RWPE2 (cell line): ENCODE measurements at places on chromosomes 1 and 21.

GRCh38 chr21:16323596-16323995 lies 593.8 kb downstream of the USP25 start:
- DNase-seq: no peak

DNA sequence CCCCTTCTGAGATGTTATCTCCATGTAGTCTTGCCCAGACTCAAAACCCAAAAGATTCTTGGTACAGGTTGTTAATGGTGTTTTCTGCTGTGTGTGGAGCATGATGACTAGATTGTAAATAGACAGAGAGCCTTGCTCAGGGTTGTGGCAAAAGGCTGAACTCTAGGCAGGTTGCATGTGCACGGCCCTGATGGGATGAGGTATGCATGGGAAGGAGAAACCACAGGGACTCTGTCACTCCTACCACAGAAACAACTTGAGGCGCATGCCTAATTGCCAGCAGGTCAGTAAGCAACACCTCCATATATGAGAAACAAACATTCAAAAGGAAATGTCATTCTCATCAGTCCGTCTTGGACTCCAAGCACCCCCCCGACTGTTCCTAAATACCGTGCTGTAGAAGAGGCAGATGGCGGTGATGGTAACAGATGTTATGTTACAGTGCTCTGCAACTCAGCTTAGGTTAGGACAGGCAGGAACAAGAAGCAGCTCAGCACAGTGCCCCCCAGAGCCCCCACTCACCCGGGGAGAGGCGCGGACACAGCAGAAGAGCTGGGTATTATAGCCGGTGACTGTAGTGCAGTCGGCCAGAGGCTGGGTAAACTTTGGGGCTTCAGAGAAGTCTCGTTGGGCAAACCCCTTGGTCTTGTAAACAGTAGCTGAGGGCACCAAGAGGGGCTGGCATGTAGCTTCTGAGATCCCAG lies 10.9 kb downstream of the MYBPHL start:
- no peak for DNase-seq

GRCh38 chr1:165773324-165773965 lies 4.8 kb upstream of the TMCO1 start:
- peak; percentile 66 for DNase-seq

- DNase-seq: no peak
Measured at GRCh38 chr1:78420181-78420580, 70.6 kb upstream of the PTGFR start.

GRCh38 chr1:3590951-3591865 lies 20.1 kb downstream of the MEGF6 start:
- DNase-seq: no peak

GRCh38 chr1:198656500-198656932 lies 17.7 kb downstream of the PTPRC start:
- DNase-seq: no peak

- no peak for DNase-seq
Measured at GRCh38 chr1:188386666-188387065, 1557.9 kb downstream of the PLA2G4A start.

GRCh38 chr21:26112127-26112742 lies 58.3 kb downstream of the APP start:
- no peak for DNase-seq

DNA sequence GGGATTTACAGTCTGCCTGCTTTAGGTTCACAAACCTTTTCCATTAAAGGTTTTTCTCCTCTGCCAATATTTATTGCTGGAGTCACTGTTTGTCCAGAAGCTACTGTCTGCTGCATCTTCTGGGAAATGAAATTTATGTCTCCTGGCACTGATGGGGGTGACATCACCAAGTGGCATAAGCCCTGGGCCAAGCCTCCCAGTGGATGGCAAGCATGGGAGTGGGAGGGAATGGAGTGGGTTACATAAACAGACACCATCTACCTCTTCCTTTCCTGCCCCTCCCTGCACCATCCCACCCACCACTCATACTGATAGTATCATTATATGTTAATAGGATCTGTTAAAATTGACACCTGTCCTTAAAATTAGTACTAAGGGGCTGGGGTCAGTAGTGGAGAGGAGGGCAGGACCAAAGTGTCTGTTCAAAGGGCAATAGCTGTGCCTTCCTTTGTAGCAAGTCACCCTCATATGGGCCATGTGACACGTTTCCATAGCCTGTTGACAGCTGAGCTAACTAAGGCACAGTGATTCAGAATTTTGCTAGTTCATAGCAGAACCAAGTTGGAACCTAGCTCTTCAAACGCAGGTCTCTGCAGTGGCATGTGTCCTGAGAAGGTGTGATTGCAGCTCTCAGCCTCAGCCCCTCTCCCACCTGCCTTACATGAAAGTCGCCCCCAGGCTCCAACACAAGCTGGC lies 71.0 kb downstream of the MAB21L3 start:
- DNase-seq: no peak

- no peak for DNase-seq
Measured at GRCh38 chr1:3369446-3370076, 84.9 kb upstream of the ARHGEF16 start.

- no peak for DNase-seq
Measured at GRCh38 chr1:10606064-10606463, 131.3 kb downstream of the PEX14 start.

DNA sequence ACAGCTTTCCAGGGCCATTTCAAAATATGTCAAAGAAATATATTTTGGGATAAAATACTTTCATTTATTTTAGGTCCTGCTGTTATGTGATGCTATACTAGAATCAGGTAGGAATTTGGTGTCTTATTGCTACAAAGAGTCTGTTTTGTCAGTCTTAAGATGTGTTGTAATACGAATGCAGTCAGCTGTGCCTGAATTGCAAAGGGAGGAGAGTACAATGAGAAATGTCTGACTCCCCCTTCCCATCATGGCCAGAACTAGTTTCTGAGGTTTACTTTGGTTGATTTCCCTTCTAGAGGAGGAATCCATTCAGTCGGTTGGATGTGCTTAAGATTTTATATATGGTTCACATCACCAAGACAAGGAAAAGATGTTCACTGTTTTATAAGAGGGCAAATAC lies 75.7 kb upstream of the TNFSF18 start:
- DNase-seq: no peak

DNA sequence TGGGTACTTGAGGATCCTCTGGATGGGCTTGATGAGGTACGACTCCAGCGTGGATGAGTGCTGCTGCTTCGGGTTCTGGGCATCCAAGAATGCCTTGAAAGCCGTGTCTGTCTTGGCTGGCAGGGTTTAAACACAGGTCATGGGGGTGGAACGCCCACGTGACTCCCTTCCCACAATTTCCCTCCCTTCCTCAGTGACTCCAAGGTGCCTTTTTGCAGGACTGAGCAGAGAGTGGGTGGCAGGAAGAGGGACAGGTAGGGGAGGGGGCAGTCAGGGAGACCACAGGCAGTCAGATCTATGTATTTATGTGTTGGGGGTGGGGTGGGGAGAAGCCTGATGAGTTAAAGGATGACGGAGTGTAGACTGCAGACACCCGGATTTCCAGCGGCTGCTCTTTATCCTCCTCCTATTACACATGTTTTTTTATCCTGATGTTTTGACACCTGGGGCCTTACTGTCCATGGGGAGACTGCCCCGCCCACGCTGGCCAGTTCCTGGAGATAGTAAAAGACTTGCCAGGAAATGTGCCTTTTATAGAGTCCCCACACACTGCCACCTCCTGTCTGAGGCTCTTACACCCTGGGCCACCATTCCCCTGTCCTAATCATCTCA lies 103.2 kb upstream of the KRTAP19-8 start:
- no peak for DNase-seq

- DNase-seq: peak; percentile 15
Measured at GRCh38 chr1:30415171-30415940, 308.0 kb downstream of the MATN1 start.

DNA sequence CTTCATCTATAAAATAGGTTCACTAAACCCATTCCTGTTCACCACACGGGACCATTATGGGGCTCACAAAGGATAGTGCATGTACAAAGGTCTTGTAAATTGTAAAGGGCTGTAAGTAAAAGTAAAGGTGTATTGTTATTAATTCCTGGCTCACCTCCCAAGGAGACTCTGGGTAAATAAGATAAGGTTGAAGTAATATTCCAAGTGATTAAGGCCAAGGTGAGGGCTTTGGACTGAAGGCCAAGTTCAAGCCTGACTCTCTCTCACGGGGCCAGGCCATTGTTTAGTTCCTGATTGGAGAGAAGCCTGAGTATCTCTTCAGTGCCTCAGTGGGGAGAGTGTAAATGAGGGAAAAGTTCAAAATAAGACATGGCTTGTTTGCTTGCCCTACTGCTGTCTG lies 19.5 kb upstream of the ZFYVE9 start:
- DNase-seq: no peak

DNA sequence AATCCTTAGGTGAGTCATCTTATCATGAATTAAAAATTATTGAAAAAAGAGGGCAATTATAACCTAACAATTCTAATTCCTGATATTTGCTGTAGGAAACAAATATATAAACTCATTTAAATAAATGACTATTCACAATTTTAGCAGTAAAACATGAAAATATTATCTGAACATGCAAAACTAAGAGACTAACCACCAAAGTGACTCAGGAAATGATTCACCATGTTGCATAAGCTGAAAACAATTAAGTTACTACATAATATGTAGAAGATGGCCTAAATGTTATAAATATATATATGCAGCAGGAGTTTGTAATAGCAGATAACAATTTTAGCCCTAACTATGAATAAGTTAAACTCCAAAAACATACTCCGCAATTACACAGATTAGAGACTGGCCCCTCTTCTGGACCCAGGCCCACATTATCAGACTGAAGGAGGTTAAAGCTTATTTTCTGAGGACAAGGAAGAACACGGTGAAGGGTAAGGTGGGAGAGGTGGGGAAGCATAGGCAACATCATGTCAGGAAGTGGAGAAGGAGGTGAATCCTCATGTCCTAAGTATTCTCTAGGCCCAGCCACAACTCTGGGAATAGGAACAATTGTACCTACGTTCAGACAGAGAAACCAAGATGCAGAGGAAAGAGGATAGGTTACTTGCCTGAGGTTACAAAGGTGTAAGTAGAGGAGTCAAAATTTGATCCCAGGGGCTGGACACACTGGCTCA lies 15.6 kb upstream of the AIM2 start:
- no peak for DNase-seq

GRCh38 chr1:11951901-11952300 lies 17.4 kb downstream of the PLOD1 start:
- no peak for DNase-seq

GRCh38 chr1:55786396-55786795 lies 571.2 kb upstream of the USP24 start:
- no peak for DNase-seq

DNA sequence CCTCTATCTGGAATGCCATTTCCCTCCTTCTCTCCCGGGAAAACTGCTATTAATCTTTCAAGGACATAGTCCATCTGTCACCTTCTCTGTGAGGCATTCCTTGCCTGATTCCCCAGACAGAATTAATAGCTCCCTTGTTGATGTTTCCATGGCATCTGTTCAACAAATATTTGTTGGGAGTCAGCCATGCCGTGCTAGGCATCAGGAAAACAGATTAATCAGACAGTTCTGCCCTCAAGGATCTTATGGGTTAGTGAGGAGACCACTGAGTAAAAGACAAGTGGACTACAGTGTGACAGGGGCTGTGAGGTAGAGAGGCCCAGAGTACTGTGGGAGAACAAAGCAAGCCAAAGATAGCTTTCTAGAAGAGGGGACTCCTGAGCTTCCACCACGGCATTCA lies 11.4 kb upstream of the MAGOH start:
- DNase-seq: no peak

- no peak for DNase-seq
Measured at GRCh38 chr1:182851825-182852224, 12.7 kb downstream of the DHX9 start.

DNA sequence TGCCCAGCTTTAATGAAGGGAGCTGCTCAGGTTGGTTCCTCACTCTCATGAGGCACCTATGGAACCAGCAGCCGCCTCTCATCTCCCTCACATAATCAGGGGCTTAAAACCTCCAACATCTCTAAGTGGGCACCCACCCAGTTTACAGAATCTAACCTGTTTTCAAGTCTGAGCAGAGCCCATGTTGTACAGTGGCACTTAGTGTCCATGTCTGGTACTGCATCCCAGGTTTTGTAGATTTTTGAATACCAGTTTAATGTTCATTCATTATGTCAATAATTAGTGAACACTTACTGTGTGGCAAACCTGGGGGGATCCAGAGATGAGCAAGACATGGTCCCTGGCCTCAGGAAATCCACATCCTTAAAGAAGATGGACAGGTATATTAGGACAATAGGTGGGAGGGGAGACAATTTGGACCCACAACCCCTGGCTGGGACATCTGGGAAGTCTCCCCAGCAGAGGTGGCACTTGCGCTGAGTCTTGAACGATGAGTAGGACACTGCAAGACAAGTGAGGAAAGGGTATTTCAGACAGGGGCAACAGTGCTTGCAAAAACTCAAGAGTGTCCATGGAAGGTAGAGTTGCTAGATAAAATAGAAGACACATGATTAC lies 83.3 kb downstream of the LACTBL1 start:
- no peak for DNase-seq

- DNase-seq: no peak
Measured at GRCh38 chr1:226977643-226978431, 37.7 kb downstream of the COQ8A start.

- no peak for DNase-seq
Measured at GRCh38 chr1:91402023-91402422, 2.6 kb downstream of the HFM1 start.

DNA sequence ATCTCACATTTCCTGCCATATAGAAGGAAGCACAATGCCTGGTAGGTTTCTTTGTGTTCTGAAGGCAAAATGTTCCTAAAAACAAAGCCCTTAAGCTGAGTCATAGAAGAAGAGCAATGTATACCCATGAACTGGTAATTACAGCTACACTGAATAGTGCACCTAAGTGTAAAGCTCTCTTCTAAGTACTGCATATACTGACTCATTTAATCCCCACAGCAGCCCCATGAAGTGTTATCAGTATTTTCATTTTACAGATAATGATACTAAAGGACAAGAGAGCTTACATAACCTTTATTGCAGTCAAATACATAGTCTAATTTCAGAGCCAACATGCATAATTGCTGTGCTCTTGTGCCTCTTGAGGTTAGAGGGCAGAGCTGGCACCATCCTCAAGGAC lies 239.9 kb downstream of the DPYD start:
- no peak for DNase-seq

GRCh38 chr1:57017717-57018116 lies 51.9 kb upstream of the C8B start:
- DNase-seq: no peak

GRCh38 chr21:27513016-27513415 lies 546.1 kb upstream of the ADAMTS5 start:
- DNase-seq: no peak

DNA sequence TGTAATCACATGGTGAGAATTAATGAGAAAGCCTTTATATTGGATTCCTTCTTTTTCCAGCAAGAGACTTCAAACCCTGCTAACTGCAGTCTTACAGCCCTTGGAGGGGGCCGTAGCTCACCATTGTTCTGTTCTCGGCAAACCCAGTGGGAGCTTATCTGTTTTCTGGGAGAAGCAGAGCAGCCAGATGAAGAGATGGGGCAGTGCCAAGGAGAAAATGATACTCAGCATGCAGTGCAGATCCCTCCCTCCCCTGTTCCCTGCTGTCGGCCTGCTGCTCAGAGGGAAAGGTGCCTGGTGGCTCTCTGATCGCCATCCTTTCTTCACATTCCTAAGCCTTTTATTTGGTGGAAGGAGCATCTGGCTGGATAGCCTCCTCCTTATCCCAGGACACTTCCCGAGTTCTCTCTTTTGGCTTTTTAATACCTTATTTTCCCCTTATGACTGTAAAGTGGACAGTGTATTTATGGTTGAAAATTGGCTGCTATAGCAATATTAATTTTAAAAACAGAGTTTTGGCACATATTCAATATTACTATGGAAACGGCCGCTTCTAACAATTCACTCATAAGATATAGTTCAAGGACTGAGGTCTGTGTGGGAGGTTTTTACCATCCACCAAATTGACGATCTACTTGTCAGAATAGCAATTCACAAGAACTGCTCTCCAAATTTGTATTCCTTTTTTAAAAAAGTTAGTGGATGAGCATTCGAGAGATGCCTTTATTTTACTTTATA lies 203.4 kb downstream of the CRB1 start:
- DNase-seq: no peak
